Adrenal gland (tissue), 19 donors: ENCODE measurements at places on chromosomes 7 and 10. TPM values are rescaled to one million over a fixed set of nuclear protein-coding genes. Genes with fewer than 3 reads are reported as not detected.

DNA sequence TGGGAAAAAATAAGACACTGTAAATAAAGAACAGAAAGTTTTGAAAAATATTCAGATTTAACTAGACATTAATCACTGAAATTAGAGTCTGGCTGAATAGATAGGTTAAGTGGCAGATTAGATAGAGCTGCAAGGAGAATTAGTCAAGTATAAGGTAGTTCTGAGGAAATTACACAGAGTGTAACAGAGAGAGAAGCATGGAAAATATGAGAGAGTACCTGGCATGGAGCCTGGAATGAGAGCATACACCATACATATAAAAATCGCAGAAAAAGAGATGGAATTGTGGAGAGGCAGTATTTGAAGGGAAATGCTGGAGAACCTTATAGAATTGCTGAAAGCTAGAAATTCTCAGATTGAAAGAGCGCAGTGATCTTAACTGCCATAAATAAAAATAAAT is 46.9 kb downstream of the ZNRF2 start:
- no peak for DNase-seq
- no peaks in the 10 kb centered on the region for H3K27me3 ChIP-seq
- H3K36me3 ChIP-seq, result no peaks in the 10 kb centered on the region
- H3K27ac ChIP-seq, result no peak overlapping the region

DNA sequence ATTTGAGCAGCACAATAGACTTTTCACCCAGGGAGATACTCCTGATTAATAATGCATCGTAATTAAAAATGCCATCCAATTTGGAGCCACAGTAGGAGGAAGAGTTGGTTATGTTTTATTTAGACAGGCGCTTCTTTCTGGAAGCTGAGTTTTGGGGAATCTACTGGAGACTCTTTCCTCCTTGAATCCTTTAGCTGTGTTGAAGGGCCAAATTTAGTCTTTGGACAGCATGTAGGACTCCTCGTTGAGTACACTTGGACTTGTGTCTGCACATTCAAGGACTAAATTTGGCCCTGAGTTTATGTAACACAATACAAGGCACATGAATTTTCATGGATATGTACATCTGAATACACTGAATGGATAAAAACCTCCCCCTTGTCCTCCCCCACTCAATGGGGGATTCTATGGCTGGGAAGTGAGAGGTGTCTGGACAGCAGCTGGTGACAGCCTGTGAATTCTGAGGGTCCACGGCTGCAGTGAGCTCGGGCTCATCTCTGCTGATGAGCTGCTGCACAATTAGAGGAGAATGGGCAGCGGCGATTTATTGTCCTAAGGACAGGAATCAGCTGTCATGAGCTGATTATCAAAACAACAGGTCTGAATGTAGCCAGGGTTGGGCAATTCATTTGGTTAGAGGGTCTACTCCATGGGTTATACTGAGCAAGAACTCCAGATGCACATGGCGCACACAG is 95.2 kb downstream of the PRTFDC1 start:
- no peak overlapping the region for H3K4me3 ChIP-seq
- H3K27ac ChIP-seq, result no peak overlapping the region
- H3K36me3 ChIP-seq, result no peaks in the 10 kb centered on the region

DNA sequence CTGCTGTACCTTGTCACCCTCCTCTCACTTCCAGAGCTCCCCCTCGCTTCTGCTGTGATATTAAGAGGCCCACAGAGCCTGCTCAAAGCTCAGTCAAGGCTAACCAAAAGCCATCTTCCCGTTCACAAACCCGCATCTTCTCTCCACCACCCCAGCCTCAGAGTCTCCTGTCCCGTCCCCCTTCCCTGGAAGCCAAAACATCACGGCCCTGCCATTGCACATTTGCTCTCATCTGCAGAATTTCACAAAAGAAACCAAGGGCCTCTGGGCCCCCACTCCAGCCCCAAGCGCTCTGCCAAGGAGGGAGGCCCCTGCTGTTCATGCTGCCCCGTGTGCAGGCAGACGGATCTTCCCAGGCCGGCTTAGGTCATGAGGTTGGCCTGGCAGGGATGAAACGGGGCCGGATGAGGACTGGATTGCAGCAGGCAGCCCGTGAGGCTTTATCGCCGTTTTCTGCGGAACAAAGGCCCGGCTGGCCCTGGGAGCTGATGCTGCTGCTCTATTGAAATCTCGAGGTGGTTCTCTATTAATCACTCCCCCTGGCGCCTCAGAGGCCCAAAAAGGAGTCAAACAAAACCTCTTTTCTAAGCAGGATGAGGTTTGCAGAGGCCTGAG is 31.6 kb upstream of the FOXK1 start:
- H3K27ac ChIP-seq, result peak overlapping the region; percentile 56
- peak; percentile 60 for DNase-seq
- H3K36me3 ChIP-seq, result no peaks in the 10 kb centered on the region
- no peaks in the 10 kb centered on the region for H3K27me3 ChIP-seq
- peaks cover 10% of the 10 kb centered on the region for H3K4me1 ChIP-seq
- H3K4me3 ChIP-seq, result no peak overlapping the region

DNA sequence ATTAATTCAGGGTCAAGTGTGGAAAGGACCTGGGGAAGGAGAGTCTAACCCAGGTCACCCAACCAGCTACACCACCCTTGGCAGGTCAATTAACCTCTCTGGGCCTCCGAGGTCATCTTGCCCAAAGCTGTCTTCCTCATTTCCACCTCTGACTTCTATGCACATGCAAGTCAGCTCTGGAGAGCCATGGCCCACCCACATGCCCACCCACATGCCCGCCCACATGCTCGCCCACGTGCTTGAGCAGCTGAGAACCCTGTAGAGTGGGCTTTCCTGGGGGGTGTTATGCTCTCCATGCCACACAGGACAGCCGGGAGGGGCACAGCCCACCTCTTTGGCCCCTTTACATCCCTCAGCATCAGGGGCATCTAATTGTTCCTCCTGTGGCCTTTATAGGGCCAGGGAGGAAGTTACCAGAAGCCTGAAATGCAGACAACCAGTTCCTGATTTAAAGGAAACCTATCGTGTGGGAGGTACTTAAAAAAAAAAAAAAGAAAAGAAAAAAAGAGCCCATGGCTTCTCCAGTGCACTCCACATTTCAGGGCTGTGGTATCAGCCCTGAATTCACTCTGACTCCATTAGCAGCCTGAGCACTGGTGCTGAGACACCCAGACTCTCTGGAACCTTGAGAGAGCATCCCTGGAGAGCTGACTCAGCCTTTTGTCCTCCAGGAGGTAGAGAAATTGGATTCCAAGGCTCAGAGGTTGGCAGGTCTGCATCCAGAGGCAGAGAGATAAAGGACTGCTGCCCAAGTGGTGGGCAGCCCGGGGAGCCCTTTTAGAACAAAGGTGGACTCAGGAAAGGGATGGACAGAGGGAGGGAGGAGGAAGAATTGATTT is 176.2 kb upstream of the ZMIZ1 start:
- no peak overlapping the region for H3K4me3 ChIP-seq
- H3K27ac ChIP-seq, result no peak overlapping the region
- no peaks in the 10 kb centered on the region for H3K36me3 ChIP-seq
- no peaks in the 10 kb centered on the region for H3K4me1 ChIP-seq

- H3K4me3 ChIP-seq, result no peak overlapping the region
- H3K4me1 ChIP-seq, result no peaks in the 10 kb centered on the region
- no peak for DNase-seq
Measured at GRCh38 chr7:41568135-41568534, 134.8 kb downstream of the INHBA start.

GRCh38 chr10:113550365-113550764 is 2.5 kb upstream of the HABP2 start:
- H3K27me3 ChIP-seq, result peaks cover 5% of the 10 kb centered on the region
- H3K4me1 ChIP-seq, result no peaks in the 10 kb centered on the region
- no peak overlapping the region for H3K4me3 ChIP-seq
- H3K36me3 ChIP-seq, result no peaks in the 10 kb centered on the region
- peak; percentile 28 for DNase-seq

- peaks cover 12% of the 10 kb centered on the region for H3K4me1 ChIP-seq
- H3K27ac ChIP-seq, result no peak overlapping the region
- no peak overlapping the region for H3K4me3 ChIP-seq
- no peaks in the 10 kb centered on the region for H3K36me3 ChIP-seq
Measured at GRCh38 chr10:68163735-68164134, 54.4 kb downstream of the MYPN start.

GRCh38 chr7:41720886-41721285 is 18.0 kb upstream of the INHBA start:
- no peak overlapping the region for H3K27ac ChIP-seq
- no peak overlapping the region for H3K4me3 ChIP-seq
- no peaks in the 10 kb centered on the region for H3K27me3 ChIP-seq
- H3K4me1 ChIP-seq, result no peaks in the 10 kb centered on the region

GRCh38 chr10:77669892-77670291 is 32.3 kb upstream of the KCNMA1 start:
- DNase-seq, result no peak
- no peak overlapping the region for H3K4me3 ChIP-seq
- H3K27ac ChIP-seq, result no peak overlapping the region
- H3K36me3 ChIP-seq, result no peaks in the 10 kb centered on the region
- no peaks in the 10 kb centered on the region for H3K4me1 ChIP-seq

GRCh38 chr10:8815969-8816368 is 761.5 kb downstream of the GATA3 start:
- no peaks in the 10 kb centered on the region for H3K4me1 ChIP-seq
- H3K27me3 ChIP-seq, result no peaks in the 10 kb centered on the region
- H3K36me3 ChIP-seq, result no peaks in the 10 kb centered on the region
- no peak overlapping the region for H3K4me3 ChIP-seq
- no peak for DNase-seq

DNA sequence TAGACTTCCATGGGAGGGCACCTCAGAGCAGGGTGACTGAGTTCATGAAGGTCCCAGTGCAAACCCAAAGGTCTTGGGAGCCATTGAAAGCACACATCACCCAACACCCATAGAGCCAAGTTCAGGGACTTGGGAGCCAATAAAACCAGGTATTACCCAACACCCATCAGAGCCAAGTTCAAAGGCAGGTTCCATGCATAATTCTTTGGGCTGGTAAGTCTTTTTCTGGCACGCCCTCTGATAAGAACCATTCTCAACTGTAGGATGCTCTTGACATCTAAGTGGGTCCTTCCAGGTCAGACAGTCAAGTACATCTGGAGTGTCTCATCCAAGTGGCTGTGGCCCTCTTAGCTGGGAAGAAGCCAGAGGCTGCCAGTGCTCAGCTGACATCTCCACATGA is 63.2 kb downstream of the EBF3 start:
- H3K27ac ChIP-seq, result no peak overlapping the region
- no peaks in the 10 kb centered on the region for H3K4me1 ChIP-seq
- no peaks in the 10 kb centered on the region for H3K36me3 ChIP-seq
- no peak overlapping the region for H3K4me3 ChIP-seq
- H3K27me3 ChIP-seq, result peaks cover 45% of the 10 kb centered on the region

GRCh38 chr7:2269991-2270460 is 28.0 kb downstream of the NUDT1 start:
- no peaks in the 10 kb centered on the region for H3K4me1 ChIP-seq
- H3K4me3 ChIP-seq, result no peak overlapping the region
- H3K36me3 ChIP-seq, result peaks cover 28% of the 10 kb centered on the region

The LIPN gene
- total RNA-seq, result not detected

GRCh38 chr10:71868192-71868697 is 17.2 kb upstream of the PSAP start:
- no peaks in the 10 kb centered on the region for H3K27me3 ChIP-seq
- H3K4me1 ChIP-seq, result peaks cover 16% of the 10 kb centered on the region
- H3K4me3 ChIP-seq, result no peak overlapping the region
- DNase-seq, result peak; percentile 94
- no peaks in the 10 kb centered on the region for H3K36me3 ChIP-seq
- H3K27ac ChIP-seq, result peak overlapping the region; percentile 70

DNA sequence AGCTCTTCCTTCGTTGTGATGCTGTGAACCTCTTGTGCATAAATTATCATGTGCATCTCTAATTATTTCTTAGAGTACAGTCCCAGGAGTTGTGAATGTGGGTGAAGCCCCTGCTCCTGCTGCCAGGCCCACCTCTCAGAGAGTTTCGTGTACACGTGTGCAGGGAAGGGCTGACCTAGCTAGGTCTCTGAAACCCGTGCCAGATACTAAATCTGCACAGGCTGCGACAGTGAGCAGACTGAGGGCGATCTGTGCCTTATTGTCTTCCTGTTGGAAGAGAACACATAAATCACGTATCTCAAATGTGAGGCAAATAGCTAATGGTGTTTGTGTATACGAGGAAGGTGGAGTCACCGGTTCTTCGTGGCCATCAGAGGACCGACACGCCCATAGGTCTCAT is 71.8 kb upstream of the DNAJB6 start:
- DNase-seq, result no peak
- peaks cover 41% of the 10 kb centered on the region for H3K36me3 ChIP-seq
- H3K4me1 ChIP-seq, result no peaks in the 10 kb centered on the region
- H3K27ac ChIP-seq, result no peak overlapping the region
- no peak overlapping the region for H3K4me3 ChIP-seq

The DPP6 gene
- 5.0 TPM for total RNA-seq
